Neural progenitor cell (in vitro differentiated cells): ENCODE measurements at places on chromosomes 2 and 18. TPM values are rescaled to one million over a fixed set of nuclear protein-coding genes. Genes with fewer than 3 reads are reported as not detected.

Gene SERPINB2
- total RNA-seq, result not detected in 2 replicates

Gene GPR55
- not detected in 2 replicates for total RNA-seq

Gene GPR45
- not detected in 2 replicates for total RNA-seq

Gene SP140L
- total RNA-seq, result 2.0 and 2.1 TPM in 2 replicates

Gene PAX8
- 1.4 and 2.9 TPM in 2 replicates for total RNA-seq

Gene RBKS
- 4.3 and 8.5 TPM in 2 replicates for total RNA-seq

Gene SCG2
- 0.04 and 0.25 TPM in 2 replicates for total RNA-seq

Gene TEKT4
- total RNA-seq, result not detected in 2 replicates

Gene REG3G
- total RNA-seq, result not detected in 2 replicates

Gene KCNS3
- total RNA-seq, result 10.0 and 15.0 TPM in 2 replicates

Gene MYL12B
- total RNA-seq, result 127 and 152 TPM in 2 replicates

Gene CD8B2
- not detected in 2 replicates for total RNA-seq

Gene KIAA2012
- not detected in 2 replicates for total RNA-seq

Gene SLC16A14
- 10.8 and 12.4 TPM in 2 replicates for total RNA-seq

Gene LYG2
- total RNA-seq, result not detected in 2 replicates

Gene AMER3
- not detected in 2 replicates for total RNA-seq

Gene TUBB8B
- total RNA-seq, result 0.36 and 0.62 TPM in 2 replicates

Gene GALR1
- not detected in 2 replicates for total RNA-seq

Gene POTEI
- total RNA-seq, result 1.8 and 2.4 TPM in 2 replicates

Gene FBXO36
- 9.5 and 13.1 TPM in 2 replicates for total RNA-seq

Gene IL1F10
- total RNA-seq, result not detected in 2 replicates

Gene FIGN
- 27.7 and 41.1 TPM in 2 replicates for total RNA-seq

Gene PXDN
- total RNA-seq, result 118 and 128 TPM in 2 replicates

Gene RGPD4
- 0.06 and 0.07 TPM in 2 replicates for total RNA-seq

Gene FHL2
- total RNA-seq, result 17.8 and 20.7 TPM in 2 replicates

Gene FOSL2
- total RNA-seq, result 1.3 and 3.7 TPM in 2 replicates

Gene ZEB2
- 72.9 and 106 TPM in 2 replicates for total RNA-seq

Gene BBS5
- 3.8 and 6.2 TPM in 2 replicates for total RNA-seq

Gene SERPINB7
- total RNA-seq, result not detected in 2 replicates

Gene INHBB
- not detected in 2 replicates for total RNA-seq

Gene SAG
- 0.03 TPM in 1 of 2 replicates, not detected in the other for total RNA-seq

Gene RTP5
- total RNA-seq, result not detected in 2 replicates

Gene NEMP2
- 3.9 and 13.8 TPM in 2 replicates for total RNA-seq

Gene PSD4
- total RNA-seq, result 0.02 and 0.87 TPM in 2 replicates

Gene LAMA1
- total RNA-seq, result 80.3 and 95.4 TPM in 2 replicates

Gene NDC80
- 69.3 and 98.1 TPM in 2 replicates for total RNA-seq

Gene XRCC5
- 585 and 807 TPM in 2 replicates for total RNA-seq

Gene COL4A4
- 0.60 and 0.62 TPM in 2 replicates for total RNA-seq

Gene GPD2
- 67.2 and 176 TPM in 2 replicates for total RNA-seq

Gene FABP1
- total RNA-seq, result not detected in 2 replicates

Gene AGFG1
- total RNA-seq, result 84.8 and 96.4 TPM in 2 replicates

Gene TRPM8
- total RNA-seq, result 4.9 and 7.5 TPM in 2 replicates

Gene TMEM200C
- 1.4 and 7.5 TPM in 2 replicates for total RNA-seq

Gene PMS1
- total RNA-seq, result 61.3 and 97.9 TPM in 2 replicates

Gene GREB1L
- total RNA-seq, result 251 and 278 TPM in 2 replicates

Gene POTEC
- 0.06 TPM in 1 of 2 replicates, not detected in the other for total RNA-seq

Gene DSG1
- total RNA-seq, result not detected in 2 replicates

Gene CHN1
- total RNA-seq, result 45.0 and 46.6 TPM in 2 replicates

Gene AAK1
- 11.8 and 20.8 TPM in 2 replicates for total RNA-seq

Gene HOXD11
- not detected in 2 replicates for total RNA-seq

Gene C18orf63
- not detected in 2 replicates for total RNA-seq

Gene IMPA2
- 41.9 and 85.3 TPM in 2 replicates for total RNA-seq

Gene ZBTB7C
- 0.15 and 2.3 TPM in 2 replicates for total RNA-seq

Gene VIL1
- 0.22 TPM in 1 of 2 replicates, not detected in the other for total RNA-seq

Gene RAB6C
- 0.07 TPM in 1 of 2 replicates, not detected in the other for total RNA-seq

Gene CCDC178
- total RNA-seq, result 0.31 and 0.51 TPM in 2 replicates

Gene EFR3B
- total RNA-seq, result 17.2 and 21.2 TPM in 2 replicates

Gene MRPL53
- 9.8 and 22.5 TPM in 2 replicates for total RNA-seq
